ENCODE measurements at places on chromosomes 16 and 17.

GRCh38 chr17:66317629-66318028 lies 15.2 kb downstream of the PRKCA start:
- no peak for DNase-seq

DNA sequence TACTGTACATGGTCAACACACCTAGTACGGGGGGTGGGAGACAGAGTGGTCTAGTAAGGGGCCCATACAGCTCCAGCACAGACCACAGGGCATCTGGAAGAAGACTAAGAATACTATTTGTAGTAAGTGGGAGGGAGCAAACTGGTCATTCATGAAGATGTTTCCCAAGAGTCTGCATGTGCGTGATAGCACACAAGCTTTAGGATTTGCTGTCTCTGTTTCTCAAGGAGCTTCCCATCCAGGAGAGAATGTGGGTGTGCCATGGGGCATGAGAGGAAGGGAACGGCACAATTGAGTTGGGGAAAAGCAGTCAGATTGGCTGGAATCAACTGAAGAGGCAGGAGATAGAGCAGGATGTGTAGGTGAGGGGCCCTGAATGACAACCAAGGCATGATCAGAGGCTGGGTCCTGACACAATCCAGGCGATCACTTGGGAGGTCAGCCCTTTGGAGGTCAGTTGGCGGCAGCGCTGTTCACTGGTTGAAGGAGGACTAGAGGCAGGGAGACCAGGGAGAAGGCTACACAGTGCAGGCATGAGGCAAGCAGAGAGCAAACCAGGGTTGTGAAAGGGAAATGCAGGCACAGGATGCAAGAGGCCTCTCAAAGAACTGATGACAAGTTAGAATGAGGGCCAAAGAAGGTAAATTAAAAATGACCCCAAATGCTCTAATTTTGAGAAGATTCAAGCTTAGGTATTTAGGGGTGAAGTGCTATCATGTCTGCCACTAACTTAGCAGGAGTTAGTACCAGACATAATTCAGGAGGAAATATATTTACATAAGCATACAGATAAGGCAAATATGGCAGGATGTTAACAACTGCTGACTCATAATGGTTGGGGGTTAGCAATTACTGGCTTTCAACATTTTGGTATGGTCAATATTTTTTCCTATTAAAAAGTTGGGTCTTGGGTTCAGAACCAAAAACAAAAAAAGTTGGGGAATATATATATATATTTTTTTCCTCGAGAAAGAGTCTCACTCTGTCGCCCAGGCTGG lies 10.3 kb downstream of the UBE2O start:
- DNase-seq, result no peak

DNA sequence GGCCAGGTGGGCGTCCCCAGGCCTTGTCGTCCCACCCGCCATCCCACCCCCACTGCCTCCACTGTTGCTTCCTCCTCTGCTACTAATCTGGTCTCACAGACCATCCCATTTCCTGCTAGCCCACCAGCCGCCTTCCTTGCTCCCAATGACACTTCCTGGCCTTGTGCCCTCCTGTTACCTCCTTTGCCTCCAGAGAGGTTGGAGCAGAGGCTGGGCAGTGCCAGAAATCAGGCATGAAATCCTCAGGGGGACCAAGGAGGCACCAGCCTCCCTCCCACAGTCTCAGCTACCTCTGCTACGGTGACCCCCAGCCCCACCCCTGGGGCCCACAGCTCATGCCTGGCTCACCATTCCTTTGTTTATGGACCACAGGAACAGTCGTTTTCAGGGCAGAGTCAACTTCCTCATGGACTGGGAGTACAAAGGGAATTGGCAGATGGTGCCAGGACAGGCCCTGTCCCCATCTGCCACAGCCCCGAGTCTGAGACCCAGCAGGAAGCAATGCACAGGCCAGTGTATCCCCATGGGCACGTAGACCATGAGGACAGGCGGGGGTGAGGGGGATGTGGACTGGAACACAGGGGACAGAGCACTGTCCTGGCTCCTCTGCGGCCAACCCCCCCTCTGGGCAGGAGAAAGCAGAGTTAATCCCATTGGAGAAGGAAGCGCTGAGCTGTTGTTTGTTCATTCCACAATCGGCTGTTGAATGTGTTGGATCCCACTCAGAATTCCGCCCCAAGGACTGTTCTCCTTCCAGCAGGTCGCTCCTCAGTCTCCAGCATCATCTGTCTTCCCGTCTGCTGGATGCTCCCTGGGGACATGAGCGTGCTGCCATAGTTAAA lies 2.2 kb upstream of the CDH5 start:
- DNase-seq, result no peak

DNA sequence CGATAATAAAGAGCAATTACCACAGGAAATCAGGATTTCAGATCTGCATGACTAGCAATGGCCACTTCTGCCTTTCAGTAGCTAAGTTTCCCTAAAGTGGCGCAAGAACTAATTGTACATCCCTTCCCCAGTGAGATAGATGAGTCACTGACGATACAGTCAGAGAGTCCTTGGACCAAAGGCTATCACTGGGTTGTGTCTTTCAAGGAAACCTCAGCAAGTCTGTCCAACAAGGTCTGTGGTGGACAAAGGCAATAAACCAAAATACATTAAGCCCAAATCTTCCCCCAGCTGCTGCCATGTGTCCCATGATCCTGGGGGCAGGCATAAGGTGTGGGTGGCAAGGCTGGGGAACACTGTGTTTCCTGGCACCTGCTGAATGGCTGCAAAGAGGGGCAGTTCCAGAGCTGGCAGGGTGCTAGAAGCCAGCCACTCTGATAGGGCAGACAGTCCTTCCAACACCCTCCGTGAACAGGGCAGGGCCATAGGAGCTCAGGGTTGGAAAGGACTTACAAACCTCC lies 20.5 kb upstream of the MTMR4 start:
- DNase-seq, result no peak

- no peak for DNase-seq
Observed at GRCh38 chr17:2723997-2724783, 12.6 kb upstream of the CLUH start.

GRCh38 chr17:32275060-32276042 lies 9.7 kb downstream of the RHBDL3 start:
- no peak for DNase-seq

DNA sequence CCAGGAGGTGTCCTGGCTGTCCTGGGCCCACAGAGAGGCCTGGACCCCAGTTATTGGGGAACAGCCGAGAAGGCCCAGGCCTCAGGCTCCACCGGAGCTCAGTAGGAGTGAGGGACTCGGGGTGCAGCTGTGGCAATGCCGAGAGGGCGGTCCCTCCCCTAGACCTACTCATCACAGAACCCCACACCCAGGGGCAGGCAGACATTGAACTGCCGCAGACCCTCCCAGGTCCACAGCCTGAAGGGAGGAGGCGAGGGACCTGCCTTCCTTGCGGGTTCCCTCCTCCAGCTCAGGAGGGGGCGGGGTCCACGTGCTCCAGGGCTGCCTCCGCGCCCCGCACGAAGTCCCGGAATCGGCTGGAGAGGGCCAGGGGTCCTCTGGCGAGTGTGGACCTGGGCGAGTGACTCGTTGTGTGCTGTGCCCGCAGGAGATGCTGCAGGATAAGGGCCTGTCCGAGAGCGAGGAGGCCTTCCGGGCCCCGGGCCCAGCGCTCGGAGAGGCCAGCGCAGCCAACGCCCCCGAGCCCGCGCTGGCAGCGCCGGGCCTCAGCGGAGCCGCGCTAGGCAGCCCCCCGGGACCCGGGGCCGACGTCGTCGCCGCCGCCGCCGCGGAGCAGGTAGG lies 3.9 kb downstream of the TBX4 start:
- no peak for DNase-seq

GRCh38 chr16:85651629-85652430 lies 36.9 kb downstream of the GINS2 start:
- DNase-seq, result no peak

DNA sequence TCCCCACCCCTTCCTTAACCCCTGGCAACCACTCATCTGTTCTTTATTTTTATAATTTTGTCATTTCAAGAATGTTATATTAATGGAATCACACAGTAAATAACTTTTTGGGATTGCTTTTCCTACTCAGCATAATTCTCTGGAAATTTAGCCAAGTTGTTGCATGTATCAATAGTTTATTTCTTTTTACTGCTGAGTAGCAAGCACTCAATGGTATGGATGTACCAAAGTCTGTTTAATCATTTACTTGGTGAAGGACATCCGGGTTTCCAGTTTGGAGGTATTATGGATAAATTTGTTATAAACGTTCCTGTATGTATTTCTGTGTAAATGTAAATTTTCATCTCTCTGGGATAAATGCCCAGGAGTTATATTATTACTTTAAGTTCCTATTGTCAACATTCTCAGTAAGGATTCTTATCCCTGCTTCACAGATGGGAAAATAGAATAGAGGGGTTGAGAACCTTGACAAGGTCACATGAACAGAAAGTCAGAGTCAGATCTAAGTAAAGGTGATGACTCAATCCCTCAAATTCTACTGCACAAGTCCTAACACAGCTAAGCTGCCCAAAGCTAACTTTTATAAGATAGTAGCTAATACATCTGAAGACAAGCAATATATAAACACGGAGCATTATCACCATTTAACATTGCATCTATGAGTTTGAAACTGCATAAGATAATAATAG lies 62.4 kb upstream of the MTMR4 start:
- no peak for DNase-seq

DNA sequence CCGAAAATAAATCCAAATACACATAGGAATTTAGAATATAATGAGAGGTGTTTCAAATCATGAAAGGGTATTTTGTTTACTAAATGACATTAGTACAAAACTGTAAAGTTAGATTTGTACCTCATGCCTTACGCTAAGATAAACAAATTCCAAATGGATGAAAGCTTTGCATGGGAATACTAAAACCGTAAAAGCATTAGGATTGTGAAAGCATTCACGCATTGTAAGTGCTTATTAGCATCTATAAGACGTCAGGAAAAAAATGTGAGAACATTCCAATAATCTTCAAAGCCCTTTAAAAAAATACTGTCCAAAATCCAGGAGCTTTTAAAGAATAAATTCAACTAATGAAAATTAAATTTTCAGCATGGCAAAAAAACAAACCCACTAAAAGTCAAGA lies 24.8 kb upstream of the ALOX15 start:
- no peak for DNase-seq

- DNase-seq, result no peak
Observed at GRCh38 chr16:53744449-53744848, 40.5 kb downstream of the FTO start.

GRCh38 chr16:81657781-81658180 lies 121.3 kb upstream of the PLCG2 start:
- no peak for DNase-seq

DNA sequence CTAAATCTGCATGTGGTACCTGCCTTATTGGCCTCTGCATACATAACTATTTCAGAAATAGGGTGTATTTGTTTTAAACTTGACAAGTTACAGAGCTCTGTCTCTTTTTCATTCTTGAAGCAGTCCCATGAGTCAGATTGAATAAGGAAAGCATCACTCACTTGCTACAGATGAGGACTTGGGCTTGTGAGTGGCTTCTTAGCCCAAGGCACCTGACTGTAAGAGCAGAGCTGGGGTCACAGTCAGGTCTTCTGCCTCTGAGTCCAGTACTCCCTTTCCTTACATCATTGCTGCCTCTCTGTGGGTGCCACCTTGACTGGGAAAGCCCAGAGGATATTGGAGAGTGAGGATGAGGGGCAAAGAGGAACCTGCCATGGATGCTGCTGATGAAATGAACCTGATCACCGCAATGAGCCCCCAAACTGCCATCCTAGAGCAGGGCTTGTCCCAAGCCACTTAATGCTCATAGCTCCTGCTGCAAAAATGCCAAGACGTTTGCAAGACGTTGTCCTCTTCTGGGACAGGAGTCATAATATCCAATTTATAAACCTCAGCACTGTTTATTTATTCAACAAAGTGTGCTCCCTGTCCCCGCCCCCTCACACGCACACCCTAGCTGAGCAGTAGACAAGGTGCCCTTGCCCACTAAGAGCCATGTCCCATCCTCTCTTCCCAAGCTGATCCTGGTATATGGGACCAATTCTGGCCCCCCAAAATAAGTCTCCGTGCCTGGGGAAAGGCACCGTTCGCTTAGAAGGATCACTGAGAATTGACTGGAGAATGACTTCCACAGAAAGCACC lies 74.1 kb downstream of the CCDC182 start:
- DNase-seq, result no peak

DNA sequence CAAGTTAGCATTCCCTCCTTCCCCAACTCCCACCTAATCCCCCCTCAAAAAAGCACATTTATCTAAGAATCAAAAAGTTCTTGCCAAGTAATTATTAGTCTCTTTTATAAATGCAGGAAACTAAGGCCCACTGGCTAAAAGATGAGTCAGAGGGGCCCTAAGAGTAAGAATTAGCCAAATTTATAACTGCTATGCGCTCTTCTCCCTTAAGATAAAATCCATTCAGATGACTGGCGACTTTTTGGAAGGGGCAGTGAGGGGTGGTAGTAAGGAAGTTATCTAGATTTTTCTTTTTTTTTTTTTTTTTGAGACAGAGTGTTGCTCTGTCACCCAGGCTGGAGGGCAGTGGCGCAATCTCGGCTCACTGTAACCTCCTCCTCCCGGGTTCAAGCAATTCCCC lies 17.1 kb downstream of the ZNF652 start:
- DNase-seq, result no peak
